SK-N-SH treated with all-trans-retinoic acid at 6 μM for 48 hours (cell line): ENCODE measurements at places on chromosomes 16 and 17.

- ATAC-seq, result no peak
These were observed 51.4 kb upstream of the STAC2 start for GRCh38 chr17:39277110-39277509.

DNA sequence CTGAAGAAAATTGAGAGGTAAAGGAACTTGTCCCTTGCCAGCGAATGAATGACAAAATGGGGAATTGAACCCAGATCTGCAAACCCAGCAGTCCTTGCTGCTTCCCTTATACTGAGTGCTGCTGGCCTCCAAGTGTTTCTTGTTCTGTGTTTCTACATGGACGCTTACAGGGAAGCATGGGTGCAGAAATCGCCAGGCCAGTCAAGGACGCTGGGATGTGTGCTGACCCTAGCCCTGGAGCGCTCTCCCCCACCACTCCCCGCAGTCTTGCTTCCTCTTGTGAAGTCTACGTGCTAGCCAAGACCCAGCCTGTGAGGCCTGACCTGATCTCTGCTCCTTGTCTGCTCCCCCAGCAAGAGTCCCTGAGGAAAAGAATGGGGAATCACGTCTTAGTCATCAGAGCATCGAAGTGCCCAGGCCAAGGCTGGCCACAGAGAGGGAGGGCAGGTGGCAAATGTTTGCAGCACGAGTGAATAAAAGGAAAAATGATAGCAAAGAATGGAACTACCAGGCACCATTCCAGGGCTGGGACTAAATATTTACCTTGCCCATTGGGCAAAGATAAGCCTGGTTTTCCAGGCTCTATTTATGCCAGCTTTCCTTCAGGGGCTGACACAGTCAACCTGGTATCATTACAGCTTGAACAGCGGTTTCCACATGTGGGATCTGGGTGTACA, 17.4 kb downstream of the CA4 start:
- ATAC-seq, result peak; percentile 8; the same call in 2 of the 3 replicates

- ATAC-seq, result no peak
These were observed 43.7 kb upstream of the ERN1 start for GRCh38 chr17:64173646-64174045.

- no peak for ATAC-seq
These were observed 2.6 kb downstream of the CCL15 start for GRCh38 chr17:35998756-35999155.

- no peak for ATAC-seq
These were observed 11.2 kb upstream of the CRK start for GRCh38 chr17:1467258-1467657.

DNA sequence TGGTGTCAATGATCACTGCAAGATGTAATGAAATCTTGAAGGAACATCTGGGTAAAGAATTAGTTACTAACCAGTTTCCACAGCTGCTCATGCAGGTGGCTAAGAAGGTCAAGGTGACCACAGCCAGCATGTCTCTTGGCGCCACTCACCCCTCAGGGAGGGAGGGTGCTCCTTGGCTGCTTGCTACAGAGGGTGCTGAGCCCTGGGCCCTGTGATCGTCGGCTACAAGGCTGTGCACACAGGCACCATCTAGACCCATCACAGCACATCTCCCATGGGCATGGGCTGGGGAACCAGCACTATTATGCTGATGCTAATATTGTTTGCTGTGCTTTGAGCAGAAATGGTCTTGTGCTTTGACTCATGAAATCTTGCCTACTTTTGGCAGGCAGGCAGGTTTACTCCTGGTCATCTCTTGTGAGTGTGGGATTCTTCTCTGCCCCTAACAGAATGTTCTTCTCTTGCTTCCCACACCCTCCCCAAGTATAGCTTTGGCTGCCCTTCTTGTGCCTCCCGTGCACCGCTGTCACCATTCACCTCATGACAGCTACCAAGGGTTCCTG, 36.4 kb downstream of the TXNDC11 start:
- ATAC-seq, result no peak

- ATAC-seq, result peak; percentile 78
These were observed 17.1 kb downstream of the LIG3 start for GRCh38 chr17:34997355-34997862.

- no peak for ATAC-seq
These were observed 46.9 kb upstream of the NLK start for GRCh38 chr17:27995554-27995953.

GRCh38 chr17:79192503-79193351, 118.1 kb downstream of the ENGASE start:
- ATAC-seq, result peak; percentile 31; the same call in 1 of the 3 replicates

GRCh38 chr17:47663912-47664623, 14.3 kb downstream of the KPNB1 start:
- ATAC-seq, result peak; percentile 86

DNA sequence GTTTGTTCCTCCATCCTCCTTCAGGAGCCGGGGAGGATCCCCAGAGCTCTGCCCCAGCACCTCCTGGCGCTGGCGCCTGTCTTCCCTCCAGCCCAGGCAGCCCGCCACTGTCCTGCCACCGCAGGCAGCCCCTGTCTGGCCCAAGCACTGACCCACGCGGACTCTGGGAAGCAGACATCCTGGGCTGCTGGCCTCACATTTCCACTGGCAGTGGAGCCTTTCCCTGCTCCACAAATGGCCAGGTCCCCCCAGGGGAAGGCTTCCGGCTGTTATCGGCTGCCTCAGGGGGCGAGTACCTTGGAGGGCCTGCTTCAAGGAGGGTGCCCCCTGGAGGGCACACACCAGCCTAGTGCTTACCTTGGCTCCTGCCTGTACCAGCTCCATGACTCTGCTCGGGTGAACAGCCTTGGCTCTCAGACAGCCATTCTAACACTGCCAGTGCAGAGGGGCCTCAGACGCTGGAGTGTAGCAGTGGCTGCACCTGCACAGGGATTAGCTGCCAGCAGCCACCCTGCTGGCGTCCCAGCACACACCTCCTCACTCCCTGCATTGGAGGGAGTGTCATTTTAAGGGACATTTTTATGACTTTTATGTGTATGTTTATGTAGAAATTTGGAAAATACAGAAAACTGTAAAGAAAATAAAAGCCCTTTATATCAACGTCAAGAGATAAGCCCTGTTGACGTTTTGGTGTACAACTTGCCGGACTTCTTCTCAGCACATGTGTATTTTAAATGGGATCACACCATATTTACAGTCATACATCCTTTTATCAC, 21.0 kb downstream of the ACE start:
- ATAC-seq, result peak; percentile 70

DNA sequence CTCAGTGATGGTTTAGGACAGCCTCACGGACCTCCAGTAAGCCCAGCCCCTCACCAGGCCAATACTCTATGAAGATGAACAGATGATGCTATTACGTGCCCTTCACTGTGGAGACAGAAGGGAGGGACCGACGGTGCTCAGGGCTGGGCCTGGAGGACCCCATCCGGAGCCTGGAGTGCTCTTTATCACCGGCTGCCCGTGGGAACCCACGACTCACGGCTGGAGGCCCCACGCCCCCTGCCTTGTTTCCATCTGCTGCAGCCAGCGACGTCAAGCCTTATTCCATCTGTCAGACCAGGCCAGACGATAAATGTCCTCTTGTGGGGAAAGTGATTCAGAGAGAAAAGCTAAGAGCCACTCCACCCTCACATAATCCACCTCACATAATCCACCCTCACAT, 4.0 kb upstream of the TIMM22 start:
- no peak for ATAC-seq

DNA sequence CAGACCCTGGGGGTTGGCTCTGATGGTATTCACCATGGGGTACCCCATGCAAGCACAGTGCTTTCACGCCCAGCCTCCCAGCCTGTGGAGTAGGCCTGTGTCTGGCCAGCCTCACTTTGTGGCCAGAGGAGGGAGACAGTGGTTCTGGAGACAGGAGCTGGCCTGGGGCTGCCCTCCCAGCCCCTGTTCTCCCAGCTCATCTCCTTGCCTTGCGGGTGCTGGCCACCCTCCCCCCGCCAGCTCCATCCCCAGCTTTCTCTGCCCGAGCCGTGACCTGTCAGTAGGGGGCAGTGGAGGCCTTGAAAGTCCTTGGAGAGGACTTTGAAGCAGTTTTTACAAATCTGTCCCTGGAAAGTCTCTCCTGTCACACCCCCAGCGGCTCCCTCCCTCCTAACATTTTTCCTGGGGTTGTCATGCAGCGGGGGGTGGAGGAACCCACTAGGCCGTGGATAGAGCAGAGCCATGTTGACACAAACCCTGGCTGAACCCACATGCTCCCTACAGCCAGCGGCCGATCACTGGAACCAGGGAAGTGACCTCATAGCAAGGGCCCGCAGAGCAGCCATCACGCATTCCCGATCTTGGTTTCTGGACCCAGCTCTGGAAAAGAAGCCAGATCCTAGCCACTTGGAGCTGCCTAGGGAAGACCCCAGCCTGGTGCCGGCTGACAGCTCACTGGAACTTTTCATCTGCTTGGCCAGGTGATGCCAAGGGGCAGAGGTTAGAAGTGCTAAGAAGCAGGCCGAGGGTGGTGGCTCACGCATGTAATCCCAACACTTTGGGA, 289.4 kb downstream of the SEC14L1 start:
- ATAC-seq, result peak; percentile 71

- no peak for ATAC-seq
These were observed 80.3 kb downstream of the TRIM37 start for GRCh38 chr17:59026176-59026939.

- ATAC-seq, result no peak
These were observed 356.0 kb downstream of the CA10 start for GRCh38 chr17:51802544-51802943.

DNA sequence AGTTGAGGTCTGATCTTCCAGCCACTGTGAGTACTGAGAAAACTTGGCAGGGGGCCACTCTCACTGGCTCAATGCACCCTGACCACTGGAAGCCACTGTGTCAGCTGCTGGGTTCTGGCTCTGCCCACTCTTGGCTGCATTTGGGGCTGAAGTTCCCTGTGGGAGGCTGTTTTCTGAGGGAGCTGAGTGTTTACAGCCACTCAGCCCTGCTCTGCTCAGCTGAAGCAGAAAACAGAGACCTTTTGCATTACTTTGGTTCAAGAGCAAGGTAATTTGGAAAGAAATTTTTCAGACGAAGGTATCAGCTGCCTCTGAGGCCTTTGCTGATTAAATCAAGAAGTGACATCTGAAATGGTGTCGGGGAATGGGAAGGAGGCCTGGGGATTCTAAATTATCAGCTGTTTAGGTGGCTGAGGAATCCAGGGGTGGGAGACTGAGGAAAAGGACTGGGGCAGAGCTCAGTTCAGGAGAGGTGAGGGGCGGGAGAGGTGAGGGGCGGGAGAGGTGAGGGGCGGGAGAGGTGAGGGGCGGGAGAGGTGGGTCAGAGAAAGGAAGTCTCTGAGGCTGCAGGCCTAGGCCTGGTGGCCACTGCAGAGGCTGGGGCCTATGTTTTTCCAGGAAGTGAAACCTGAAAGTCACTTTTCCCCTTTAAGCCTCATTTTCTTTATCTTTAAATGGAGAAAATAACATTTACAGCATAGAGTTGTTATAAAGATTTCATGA, at the start of gene ACSM5:
TSS of gene ACSM5 (plus strand) at position 137 of the 723 bp plus-strand sequence. CDS start 1,951 bp downstream, outside the sequence.
- ATAC-seq, result no peak

DNA sequence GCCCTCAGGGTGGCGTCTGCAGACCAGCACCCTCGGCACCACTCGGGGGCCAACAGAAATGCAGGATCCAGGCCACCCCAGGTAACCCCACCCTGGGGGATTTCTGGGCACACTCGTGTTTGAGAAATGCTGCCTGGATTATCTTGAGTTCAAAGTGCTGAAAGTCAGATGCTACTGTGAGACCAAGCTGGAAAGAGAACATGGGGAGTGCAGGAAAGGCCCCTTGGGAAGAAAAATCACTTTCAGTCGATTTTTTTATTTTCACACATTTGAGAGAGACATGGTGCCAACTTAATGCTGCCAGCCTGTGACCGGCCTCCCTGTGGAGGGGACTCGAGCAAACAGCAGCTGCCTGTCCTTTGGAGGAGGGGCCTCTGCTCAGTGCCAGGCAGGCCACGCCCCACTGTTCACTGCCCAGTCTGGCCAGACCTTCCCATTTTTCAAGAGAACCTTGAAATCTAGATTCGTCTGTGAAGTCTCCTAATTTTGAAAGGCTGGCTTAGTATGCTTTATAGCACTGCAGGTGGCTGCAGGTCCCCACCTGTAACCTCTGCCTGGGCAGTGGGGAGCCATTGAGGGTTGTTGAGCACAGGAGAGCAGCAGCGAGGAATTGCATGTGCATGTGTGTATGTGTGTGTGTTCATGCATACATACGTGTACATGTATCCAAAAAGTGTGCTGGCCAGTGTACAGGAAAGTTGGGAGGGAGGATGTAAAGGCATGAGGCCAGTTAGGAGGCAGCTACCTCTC, 70.7 kb upstream of the PLCG2 start:
- no peak for ATAC-seq

- ATAC-seq, result no peak
These were observed 22.8 kb upstream of the WFDC1 start for GRCh38 chr16:84271866-84272265.

DNA sequence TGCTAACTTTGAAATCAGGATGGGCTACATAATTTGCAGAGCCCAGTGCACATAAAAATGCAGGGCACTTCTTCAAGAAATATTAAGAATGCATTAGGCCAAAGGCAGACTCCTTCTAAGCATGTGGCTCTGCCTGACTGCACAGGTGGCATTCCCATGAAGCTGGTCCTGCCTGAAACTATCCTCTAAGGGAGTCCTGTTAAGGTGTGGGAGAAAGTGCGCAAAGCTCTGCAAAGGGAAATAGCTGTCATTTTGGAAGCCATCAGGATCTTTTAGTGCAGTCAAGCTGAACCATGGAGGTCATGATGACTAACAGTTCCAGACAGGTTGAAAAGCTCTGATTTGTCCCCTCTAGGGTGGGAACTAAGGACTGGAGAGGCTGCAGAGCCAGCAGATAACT, 41.9 kb upstream of the CRHR1 start:
- ATAC-seq, result no peak

DNA sequence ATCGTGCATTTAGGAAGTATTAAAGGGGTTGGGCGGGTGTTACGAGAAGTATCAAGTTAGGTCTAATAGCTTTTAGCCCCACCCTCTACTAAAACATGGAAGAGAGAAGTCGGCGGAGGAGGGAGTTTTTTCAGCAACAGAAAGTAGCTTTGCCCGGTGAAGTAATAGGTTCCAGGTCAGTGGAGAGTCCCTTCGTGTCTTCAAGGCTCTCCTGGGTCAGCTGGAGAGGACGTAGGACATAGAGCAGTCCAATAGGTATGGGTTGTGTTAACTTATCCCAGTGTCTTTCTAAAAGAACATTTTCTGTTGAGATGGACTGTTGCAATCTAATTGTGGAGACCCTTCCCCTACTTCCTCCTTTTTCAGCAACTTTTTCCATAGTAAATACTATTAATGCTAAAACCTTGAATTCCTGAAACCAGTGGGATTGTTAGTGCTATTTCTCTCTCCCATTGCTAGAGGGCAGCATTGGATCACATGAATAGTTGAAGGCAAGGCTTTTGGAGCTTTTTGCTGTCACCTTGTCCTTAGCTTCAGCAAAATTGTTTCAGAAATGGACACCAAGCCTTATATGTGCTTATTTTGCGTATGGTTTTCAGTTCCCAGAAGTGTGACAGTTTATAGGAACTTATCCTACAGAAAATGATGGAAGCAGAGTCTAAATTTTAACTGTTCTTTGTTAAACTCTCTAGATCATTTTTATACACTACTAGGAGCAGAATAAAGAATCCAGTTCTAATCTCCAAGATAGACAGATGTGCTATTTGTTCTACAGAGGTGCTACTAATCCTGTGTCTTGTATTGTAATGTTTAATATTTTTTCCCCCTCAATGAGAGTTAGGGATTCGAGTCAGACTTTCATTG, 38.4 kb downstream of the UTP18 start:
- peak; percentile 89 for ATAC-seq
